ENCODE measurements at places on chromosomes 2 and 18.

DNA sequence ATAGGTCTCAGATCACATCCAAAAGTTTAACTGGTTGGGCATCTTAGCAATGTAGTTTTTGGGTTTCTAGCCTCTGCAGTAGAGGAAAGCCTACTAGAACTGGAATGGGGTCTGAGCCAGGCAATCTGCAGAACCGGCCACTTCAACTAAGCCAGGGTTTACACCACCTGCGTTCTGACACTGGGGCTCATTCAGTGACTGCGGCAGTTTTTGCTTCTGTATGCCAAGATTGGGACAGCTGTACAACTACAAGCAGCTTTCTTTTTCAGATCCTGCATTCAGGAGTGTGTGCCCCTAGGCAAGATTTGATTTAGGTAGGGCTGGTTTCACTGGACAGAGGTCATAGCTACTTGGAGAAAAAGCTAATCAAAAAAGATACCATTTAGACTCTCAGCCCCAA, 43.7 kb upstream of the IGFBP5 start:
- no peak for DNase-seq

DNA sequence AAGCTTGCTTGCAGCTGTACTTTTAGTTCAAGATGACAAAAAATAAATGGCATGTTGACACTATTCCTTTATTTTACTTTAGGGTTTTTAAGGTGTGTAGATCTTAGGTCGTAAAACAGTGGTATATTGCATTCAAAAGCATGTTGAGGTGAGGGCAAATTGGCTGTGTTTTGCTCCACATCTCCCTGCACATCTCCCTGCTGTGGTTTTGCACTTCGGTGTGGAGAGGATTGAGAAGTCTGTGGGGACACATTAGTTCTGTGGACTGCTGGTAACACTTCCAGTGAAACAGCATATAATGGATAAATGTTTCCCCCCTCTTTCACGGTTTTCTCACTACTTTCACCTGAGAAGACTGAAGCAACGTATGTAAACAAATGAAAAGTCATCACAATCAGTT, 25.1 kb downstream of the C2orf74 start:
- no peak for DNase-seq

DNA sequence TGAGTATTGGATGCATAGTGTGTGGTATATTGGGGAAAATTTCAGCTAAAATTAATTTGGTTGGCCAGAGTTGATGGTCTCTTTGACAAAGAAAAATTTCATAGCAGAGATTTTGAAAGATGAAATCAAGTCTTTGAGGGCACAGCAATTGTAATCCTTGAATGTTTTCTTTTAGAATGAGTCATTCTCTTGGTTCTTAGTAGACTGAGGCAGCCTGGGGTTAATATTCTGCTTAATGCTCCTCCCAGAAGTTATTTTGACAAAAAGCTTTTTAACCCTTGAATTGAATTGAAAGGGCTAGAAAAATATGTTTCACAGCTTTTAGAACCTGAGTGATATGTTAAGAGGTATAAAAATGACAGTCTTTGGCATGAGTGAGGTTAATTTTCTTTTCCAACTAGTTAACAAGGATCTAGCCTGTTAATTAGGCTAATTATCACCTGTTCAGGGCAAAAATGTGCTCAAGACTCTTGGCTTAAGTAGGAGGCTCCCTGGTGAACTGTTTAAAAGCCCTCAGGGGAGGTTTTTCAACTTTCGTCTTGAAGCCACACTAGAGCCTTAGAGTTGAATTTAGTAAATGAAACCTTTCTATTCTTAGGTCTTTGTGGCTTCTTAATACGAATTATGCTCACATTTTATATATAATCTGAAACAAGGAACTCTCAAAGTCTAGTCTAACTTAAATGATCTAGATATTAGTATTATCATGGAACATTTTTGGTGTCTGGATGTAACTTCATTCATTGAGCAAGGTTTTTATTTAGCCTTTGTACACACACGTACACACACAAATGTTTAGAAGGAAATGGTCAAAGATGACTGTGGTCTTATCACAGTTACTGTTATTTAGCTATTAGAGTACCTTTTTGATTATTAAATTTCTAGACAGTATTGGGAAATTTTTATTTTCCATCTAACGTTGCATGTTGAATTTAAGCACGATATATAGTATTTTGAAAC, 272.5 kb downstream of the ZNF407 start:
- DNase-seq: no peak

- no peak for DNase-seq
Measured at GRCh38 chr2:196331143-196331542, 159.8 kb upstream of the STK17B start.

- no peak for DNase-seq
Measured at GRCh38 chr2:212990697-212991096, 160.7 kb downstream of the IKZF2 start.

DNA sequence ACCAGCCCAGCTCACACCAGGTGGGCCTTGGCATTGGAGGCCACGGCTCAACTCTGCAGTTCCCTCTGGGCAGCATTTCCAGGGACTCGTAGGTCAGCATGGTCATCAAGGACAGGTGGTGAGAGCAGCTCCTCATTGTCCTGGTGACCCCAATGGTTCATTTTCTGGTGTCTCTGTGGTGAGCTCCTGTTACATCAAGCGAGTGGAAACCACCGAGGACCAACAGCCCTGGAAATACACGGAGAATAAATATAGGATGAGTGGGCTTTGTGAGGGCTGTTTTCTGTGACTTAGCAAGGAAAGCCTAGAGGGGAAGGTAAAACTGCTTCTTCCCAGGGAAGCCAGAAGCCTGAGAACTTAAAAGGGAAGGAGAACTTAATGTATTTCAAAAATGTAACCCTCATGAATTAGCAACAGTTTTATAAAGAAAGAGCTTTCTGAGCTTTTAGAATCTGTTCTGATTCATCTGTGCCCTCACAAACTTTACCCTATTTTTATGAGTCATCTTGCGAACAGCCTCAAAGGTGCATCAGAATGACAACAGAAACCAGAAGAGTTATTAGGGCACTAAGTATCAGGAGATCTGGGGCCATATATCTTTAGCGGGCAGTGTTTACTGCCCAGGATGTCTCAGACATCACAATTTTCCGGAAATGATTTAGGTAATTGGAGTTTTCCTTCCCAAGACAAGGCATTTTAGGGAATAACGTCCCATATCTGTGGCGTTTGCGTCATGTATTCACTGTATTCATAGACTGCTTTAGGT, 18.7 kb downstream of the C2orf92 start:
- DNase-seq: no peak

- no peak for DNase-seq
Measured at GRCh38 chr2:233213011-233213410, 38.5 kb upstream of the ATG16L1 start.

GRCh38 chr18:54030434-54030833, 194.0 kb downstream of the MBD2 start:
- no peak for DNase-seq

DNA sequence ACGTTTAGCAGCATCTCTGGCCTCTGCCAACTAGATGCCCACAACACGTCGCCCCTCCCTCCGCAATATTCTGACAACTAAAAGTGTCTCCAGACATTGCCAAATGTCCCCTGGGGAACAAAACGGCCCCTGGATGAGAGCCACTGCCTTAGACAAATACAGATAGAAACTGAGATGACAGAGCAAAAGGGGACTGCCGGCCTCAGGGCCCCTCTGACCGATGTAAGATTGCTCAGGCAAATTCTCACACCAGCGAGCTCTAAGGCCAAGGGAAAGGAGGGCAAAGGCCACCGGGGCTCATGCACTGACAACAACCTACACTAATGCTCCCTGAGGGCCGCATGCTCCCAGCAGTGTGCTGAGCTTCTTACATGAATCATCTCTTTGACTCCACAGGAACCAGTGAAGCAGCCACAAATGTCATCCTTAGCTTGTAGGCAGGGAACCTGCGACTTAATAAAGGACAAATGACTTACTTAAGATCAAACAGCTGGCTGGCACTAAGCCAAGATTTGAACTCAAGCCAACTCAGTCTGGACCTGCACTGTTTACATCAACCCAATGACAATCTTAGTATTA, 228.5 kb downstream of the TTC32 start:
- no peak for DNase-seq

GRCh38 chr2:207233731-207234130, 68.0 kb upstream of the KLF7 start:
- no peak for DNase-seq

DNA sequence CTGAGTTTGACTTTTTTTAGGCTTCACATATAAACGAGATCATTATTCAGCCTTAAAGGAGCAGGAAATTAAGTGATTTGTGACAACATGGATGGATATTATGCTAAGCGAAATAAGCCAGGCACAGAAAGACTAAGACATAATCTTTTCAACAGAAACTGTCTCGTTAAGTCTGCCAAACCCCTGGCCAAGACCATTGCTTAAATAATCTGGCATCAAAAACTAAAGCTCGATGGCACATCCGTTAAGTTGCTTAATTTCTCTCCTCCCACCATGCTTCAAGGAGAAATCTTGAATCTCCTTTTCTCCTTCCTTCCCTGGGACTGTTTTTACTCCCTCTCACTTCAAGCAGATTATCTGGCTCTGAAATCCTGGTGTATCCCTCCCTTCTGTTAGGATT, 140.3 kb downstream of the GALNT14 start:
- DNase-seq: no peak

DNA sequence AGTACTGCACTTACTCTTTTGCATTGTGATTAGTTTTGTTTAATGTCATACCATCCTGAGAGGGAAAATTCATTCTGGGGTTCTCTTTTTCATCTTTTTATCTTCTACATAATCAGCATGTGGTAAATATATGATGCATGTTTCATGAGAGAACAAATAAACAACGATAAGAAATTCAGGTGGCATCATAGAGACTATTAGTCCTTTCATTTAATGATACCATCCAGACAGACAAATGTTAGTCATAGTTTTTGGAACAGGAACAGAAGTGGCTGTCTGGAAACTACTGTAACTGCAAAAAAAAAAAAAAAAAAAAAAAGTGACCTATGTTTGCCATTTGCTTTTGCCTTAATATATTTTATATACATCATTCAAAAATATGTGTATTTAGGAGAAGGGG, 761.0 kb downstream of the EPHA4 start:
- DNase-seq: no peak

- no peak for DNase-seq
Measured at GRCh38 chr2:213490087-213490486, 205.8 kb downstream of the SPAG16 start.

- DNase-seq: no peak
Measured at GRCh38 chr2:119147776-119148715, 10.5 kb downstream of the C1QL2 start.

DNA sequence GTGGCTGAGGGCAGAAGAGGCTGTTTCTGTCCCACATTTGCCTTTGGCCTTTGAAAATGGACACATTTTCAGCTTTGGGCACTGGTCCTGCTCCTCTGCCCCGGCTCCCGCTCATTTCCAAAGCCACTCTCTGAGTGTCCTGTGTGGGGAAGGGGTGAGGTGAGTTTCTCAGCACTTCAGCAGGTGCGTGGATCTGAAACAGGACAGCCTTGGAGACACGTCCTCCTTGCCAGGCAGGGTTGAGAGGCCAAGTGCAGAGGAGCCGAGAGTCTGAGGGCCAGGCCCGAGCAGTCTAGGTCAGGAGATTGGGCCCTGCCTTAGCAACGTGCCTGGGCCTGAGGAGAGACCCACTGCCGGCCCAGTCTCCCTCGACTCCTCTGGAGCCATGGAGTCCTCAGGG, 21.9 kb upstream of the ALPI start:
- no peak for DNase-seq

DNA sequence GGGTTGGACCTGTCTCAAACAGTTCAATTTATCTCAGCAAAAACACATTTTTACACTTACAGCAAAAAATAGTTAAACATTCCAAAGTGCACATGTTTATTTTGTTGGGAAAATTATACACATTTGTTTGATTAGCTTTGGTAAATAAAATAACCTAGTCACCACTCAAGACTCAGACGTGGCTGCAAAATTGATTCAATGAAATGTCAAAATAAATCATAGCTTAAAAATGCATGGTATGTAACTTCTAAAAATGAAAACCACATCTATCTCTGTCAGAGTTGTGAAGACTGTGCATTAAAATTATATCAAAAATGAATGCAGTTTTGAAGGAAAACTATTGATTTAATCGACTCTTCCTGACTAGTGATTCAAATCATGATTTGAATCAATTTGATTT, 56.7 kb downstream of the GALNT14 start:
- DNase-seq: no peak

- DNase-seq: no peak
Measured at GRCh38 chr2:64202206-64202845, 58.1 kb upstream of the PELI1 start.

DNA sequence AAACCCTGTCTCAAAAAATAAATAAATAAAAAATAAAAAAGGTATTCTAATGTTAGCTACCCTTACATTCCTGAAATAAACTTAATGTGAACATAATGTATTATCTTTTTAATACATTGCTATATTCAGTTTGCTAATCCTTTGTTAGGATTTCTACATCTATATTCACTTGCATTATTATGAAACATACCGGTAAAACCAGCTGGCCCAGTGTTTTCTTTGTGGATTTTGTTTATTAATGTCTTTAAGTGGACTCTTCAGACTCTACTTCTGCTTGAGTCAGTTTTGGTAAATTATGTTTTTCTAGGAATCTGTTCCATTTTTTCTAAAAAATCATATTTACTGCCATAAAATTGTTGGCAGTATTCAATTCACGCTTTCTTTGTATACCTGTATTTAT, 34.5 kb downstream of the PTPN2 start:
- DNase-seq: no peak

- no peak for DNase-seq
Measured at GRCh38 chr2:121429119-121429903, 101.4 kb upstream of the RNU4ATAC start.

GRCh38 chr18:42275138-42275535, 320.1 kb downstream of the PIK3C3 start:
- DNase-seq: no peak

DNA sequence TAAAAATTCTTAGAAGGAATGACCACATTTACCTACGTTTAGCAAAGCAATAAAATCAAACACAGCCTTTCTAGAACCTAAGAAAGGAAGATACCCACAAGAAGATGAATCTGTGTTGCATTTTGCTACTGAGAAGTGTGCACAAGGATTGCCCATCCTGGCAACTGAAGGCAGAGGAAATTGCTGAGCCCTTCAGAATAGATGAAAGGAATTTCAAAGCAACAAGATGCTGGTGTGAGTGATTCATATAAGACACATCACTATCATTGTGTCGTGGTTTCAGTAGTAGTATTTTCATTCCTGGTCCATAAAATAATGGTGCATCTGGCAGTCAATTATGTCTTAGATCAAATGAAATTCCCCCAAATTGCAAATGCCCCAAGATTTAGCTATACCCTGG, 48.4 kb upstream of the ANKRD44 start:
- no peak for DNase-seq

- peak; percentile 42 for DNase-seq
Measured at GRCh38 chr18:39946623-39947061, 2008.4 kb upstream of the PIK3C3 start.

- no peak for DNase-seq
Measured at GRCh38 chr2:99695130-99695943, 205.5 kb upstream of the REV1 start.

Measured in SW 1271 (cell line).